ENCODE measurements at places on chromosomes 2 and 18.

DNA sequence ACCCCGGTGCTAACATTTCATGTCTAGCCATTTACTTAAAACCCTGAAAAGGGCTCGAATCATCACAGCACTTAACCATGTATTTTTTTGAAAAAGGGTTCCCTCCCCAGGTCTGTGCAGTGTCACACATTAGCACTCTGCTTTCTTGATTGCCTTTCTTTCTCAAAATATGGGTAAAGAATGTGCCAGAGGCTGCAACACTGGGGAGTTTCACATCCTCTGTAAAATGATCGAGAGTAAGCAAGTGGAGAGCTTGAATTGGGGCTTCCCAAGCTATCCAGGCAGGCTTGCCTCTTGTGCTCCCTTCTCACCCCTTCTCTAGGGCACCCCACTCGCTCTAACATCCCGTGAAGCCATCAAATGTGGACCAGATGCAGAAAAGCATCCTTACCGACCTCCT is 177.0 kb upstream of the CCDC68 start:
- no peak for DNase-seq

DNA sequence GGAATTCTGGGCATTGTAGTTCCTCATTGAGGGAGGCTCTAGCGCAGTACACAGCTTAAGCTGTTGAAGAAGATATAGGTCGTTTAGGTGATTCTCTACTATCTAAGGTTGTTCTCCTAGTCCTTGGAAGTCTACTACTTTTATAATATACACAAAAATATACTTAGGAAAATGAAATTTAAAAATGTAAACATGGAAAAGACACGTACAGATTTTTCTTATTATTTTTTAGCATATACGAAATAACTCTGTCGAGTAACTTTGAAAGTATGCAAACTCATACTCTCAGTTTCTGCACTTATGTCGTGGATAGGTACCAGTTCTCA is 272 bp upstream of the FASTKD1 start:
- no peak for DNase-seq

DNA sequence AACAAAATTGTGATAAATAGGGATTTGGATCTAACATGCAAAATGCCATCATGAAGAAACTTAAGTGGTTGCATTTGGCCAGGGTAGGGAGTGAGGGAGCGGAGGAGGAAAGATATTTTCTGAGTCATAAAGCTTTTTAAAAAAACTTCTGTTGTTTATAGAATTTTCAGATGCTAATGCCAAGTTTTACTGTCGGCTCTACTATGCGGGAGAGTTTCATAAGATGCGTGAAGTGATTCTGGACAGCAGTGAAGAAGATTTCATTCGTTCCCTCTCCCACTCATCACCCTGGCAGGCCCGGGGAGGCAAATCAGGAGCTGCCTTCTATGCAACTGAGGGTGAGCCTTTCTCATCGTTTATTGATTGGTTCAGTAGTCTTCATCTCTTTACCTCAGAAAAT is 56.0 kb upstream of the PTH2R start:
- DNase-seq, result no peak

DNA sequence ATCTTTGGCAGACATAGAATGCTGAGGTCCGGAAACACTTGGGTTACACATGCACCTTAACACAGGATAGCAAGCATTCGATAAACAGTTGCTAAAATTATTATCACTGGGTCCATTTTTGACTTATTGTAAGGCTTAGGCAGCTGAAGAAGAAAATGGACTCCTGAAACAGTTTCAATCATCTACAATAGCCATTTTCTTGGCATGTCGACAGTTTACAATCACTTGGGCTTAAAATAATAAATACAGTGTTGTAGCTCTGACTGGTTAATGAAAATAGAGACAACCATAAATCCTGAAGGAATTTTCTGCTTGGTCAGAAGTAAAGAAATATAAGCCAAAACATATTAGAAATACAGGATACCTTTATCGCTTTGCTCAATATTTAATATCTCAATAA is 169.2 kb downstream of the XIRP2 start:
- no peak for DNase-seq

DNA sequence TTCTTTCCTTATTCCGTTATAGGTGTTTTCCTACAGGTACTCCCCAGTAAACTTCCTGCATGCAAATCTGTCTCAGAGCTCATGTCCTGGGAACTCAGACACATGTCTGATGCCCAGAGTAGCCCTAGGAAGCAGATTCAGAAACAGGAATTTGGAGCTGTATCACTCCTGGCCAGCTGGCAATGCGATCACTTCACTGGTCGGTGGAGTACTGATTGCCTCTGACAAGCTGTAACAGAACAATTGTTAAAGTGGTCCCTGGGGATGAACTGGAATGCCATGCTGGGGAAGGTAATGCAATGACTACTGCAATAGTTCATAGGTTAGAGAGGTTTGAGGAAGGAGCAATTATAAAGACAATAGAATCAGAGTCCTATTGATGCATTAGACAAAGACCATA is 131.6 kb upstream of the DOCK10 start:
- DNase-seq, result no peak

- DNase-seq, result no peak
Observed at GRCh38 chr2:212538305-212539071, at the start of gene ERBB4. TSS of gene ERBB4 (minus strand) at chr2:212538802. CDS start at chr2:212538530, 272 bp downstream.

DNA sequence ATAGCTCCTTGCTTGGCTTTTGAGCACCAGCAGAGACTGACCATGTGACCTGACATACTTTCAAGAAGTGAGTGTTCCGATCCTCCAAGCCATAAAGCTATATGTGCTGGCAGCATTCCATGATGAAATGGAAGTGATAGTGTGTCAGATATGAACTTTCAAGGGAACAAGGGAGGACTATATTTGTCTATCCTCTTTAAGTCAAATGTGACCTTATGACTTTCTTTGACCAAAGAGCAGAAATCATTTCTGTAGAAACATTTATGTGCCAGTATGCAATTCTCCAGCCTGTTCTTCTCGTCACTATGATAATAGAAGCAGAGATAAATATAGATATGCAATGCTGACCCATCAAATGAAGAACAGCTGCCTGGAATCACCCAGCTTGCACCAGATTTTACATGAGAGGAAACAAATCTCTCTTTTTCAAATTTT is 14.4 kb downstream of the HYCC2 start:
- DNase-seq, result no peak

GRCh38 chr2:12556762-12557161 is 160.0 kb upstream of the TRIB2 start:
- DNase-seq, result no peak

DNA sequence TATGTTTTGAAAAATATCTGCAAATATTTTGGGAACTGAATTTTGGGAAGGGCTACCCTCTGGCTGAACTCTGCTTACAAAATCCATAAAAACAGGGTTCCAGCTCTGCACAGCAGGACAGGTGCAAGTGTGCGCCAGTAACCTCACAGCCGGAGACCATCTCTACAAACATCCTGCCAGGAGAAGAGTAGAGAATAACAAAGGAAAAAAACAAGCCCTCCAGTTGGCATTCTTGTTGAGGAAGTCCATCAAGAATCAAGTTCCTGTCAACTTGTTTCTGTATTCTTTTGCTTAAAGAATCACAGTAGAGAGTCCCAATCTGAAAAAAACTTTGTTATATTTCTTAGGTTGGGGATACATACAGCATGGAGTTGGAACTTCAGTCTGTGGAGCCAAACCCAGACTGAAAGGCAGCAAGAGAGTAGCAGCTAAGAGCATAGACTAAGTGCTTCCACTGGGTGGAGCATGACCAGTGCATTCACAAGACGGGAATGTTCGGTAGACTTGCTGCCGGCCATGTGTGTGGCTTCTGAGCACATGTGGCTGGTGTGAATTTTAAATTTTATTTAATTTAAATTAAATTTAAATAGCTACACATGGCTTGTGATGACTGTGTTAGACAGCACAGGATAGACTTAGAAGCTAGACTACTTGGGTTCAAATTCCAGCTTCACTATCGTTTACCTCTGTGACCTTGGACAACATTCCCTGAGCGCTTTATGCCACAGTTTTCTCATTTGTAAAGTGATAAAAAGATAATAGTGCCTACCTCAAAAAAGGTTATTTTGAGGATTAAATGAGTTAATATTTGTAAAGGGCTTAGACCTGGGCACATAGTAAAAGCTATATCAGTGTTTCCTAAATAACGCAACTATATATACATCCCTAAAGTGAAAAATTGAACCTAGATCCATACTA is 41.9 kb downstream of the SPTBN1 start:
- DNase-seq, result no peak

- no peak for DNase-seq
Observed at GRCh38 chr2:79139423-79139822, 19.1 kb downstream of the REG1A start.

DNA sequence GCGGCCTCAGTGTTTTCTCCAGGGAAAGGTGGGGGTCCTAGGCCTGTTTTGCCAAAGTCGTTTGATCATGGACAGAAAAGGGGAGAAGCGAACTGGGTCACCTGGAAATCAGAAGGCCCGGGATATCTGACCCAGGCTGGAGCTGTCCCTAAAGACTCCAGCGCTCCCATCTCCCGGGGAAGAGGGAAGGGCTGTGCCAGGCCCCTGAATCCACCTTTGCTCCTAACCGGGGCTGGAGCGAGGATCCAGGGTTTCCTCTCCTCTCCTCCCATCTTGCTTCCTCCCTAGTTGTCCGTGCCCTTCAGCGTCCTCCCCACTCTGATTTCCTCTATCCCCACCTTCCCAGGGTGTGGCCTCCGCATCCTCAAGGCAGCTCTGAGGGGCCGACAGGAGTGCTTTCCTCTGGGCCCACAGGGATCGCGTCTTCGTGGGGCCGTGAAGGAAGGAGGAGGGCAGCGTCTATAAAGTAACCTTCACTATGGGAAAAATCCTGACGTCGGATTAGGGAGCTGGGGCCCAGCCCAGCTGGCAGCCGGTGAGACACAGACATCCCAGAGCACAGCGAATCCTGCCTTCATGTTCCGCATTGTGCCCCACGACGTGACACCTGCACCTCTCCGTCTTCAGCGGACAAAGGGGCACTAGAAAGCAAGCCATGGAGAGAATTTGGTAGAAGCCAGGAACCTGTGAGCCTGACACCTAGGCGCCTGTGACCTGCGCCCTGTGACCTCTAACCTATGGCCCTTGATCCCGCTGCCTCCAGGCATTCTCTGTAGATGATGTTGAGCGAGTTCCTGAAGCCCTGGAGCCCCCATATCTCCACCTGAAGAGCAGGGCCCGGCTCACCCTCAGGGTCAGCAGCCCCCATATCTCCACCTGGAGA is 212.7 kb upstream of the SALL3 start:
- DNase-seq, result no peak

- DNase-seq, result no peak
Observed at GRCh38 chr2:232843834-232844233, 26.2 kb upstream of the SNORC start.

- no peak for DNase-seq
Observed at GRCh38 chr18:9950289-9951016, 36.6 kb downstream of the VAPA start.

DNA sequence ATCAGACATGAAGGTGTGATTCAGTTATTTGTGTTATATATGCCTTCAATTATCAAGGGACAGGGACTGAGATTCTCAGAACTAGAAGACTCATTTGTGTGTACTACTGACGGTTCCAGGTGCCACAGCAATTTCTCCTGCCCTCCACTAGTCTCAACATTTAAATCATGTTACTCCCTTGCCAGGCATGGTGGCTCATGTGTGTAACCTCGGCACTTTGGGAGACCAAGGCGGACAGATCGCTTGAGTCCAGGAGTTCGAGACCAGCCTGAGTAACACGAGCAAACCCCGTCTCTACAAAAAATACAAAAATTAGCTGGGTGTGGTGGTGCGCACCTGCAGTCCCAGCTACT is 1.1 kb downstream of the CNDP2 start:
- DNase-seq, result no peak

DNA sequence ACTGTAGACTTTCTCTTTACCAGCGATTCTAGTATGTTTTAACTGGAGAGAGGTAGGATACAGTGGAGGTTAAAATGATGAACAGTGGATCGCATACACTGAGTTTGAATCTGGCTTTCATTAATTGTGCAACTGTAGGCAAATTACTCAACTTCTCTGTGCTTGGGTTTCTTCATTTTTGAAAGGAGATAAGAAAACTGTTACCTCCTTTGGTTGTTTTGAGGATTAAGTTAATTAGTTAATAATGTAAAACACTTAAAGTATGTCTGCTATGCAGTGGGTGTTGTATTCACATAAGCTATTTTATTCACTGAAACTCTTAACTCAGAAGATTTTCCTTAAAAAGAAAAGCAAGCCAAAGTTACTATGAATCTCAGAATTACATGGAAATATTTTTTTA is 111.8 kb upstream of the CYP20A1 start:
- no peak for DNase-seq

DNA sequence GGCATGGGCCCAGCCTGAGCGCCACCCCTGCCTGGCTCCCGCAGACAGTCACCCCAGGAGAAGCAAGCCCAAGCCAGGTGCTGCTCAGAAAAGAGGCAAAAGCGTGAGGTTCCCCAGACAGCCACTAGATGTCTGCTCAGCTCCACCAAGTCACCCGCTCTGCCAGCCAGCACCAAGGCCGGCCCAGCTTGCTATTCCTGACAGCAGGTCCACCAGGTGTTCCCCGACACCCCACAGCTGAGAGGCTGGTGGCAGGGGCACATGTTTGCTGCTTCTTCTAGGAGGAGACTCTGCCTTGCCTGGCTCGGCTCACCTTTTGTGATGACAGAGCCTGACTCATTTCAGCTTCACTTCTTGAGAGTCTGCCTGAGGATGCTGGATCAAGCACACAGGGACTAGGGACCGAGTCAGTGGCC is 206.7 kb downstream of the MGAT5 start:
- DNase-seq, result peak; percentile 11

GRCh38 chr18:26040051-26040656 is 50.3 kb downstream of the SS18 start:
- no peak for DNase-seq

DNA sequence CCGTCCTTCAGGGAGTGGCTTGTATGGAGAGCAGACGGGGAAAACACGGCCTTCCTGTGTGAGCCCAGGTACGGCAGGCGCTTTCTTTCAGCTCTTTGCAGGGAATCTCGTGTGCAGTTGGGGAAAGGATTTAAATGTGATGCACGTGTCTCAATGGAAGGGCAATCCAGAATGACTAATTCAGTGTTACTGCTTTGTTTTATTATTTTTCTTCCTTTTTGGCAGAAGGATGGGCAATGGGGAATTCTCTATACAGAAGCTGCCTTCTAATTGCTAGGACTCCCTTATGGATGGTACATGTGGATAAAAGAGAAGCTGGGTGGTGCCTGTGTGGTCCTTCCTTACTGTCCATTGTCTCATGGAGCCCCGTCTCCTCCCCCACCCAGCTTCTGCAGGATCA is 107.4 kb downstream of the WDSUB1 start:
- no peak for DNase-seq

All from stimulated activated CD8-positive, alpha-beta memory T cell treated with anti-CD3 and anti-CD28 coated beads, Interleukin-2, amount 100 ng/mL, for 48 hours (primary cell).